Neural crest cell (in vitro differentiated cells): ENCODE measurements at places on chromosomes 2 and 18.

GRCh38 chr2:105873281-105873680 lies 128.6 kb downstream of the NCK2 start:
- no peak for DNase-seq

DNA sequence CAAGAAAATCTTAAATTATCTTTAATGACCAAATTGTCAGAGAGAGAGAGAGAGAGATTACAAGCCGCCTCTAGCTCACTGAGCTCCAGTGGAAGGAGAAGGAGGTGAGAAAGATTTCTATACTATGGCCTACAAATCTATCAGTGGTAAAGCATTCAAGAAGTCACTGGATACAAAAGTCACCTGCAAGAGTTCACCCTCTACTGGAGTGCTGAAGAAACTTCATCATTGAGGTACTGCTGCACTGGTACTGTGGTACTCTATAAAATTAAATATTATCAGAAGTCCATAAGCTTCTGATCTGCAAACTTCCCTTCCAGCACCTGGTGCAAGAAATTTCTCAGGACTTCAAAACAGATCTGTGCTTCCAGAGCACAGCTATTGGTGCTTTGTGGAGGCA lies 48.3 kb upstream of the AGPS start:
- no peak for DNase-seq

DNA sequence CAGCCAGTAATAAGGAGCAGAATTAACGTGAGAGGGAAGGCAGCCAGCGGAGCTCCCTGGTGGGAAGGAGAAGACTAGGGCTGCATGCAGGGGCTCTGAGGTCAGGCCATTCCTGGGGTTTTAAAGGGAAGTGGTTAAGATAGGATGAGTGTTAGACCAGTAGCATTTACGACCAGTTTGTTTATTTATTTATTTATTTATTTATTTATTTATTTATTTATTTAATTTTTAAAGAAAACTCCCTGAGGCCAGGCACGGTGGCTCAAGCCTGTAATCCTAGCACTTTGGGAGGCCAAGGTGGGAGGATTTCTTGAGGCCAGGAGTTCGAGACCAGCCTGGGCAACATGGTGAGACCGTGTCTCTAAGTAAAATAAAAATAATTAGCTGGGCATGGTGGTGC lies 152.8 kb downstream of the FHOD3 start:
- no peak for DNase-seq

- DNase-seq, result no peak
Observed at GRCh38 chr18:24795129-24795528, 334.7 kb downstream of the HRH4 start.

DNA sequence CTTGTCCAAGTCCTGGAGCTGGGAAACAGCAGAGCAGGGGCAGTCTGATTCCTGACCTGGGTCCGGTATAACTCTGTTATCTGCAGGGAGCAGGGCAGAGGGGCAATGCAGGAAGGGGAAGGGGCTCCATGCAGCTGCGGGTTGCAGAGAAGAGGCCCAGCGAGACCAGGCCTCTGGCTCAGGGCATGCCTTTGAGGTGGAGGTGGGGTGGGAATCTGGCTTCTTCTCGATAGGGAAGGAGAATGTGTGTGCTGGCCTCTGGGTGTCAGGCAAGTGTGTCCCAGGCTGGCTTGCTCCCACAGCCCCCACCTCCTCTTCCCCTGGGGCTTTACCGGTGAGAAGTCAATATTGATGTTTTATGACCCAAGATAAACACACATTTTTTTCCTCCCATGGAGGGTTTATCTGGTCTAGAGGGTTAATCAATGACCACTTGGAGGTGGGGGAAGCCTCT lies 187.1 kb upstream of the HAAO start:
- no peak for DNase-seq

GRCh38 chr18:74290794-74291471 lies 830 bp downstream of the CYB5A start:
- no peak for DNase-seq

GRCh38 chr2:56199492-56199891 lies 15.7 kb downstream of the CCDC85A start:
- no peak for DNase-seq

GRCh38 chr2:132608311-132608710 lies 61.7 kb downstream of the LYPD1 start:
- DNase-seq, result no peak

GRCh38 chr2:152415796-152416195 lies 80.8 kb downstream of the FMNL2 start:
- DNase-seq, result no peak
